Right lobe of liver (tissue), 6 donors: ENCODE measurements at places on chromosomes 12 and 14. TPM values are rescaled to one million over a fixed set of nuclear protein-coding genes. Genes with fewer than 3 reads are reported as not detected.

Gene NANOG
- 0.28 TPM for total RNA-seq

Gene TC2N
- 4.4 TPM for total RNA-seq

Gene PLEKHH1
- total RNA-seq = 3.1 TPM

Gene NPAS3
- not detected for total RNA-seq

Gene OTX2
- total RNA-seq = not detected

Gene GRIP1
- total RNA-seq = not detected

Gene IFI27L1
- 6.5 TPM for total RNA-seq

Gene PKP2
- total RNA-seq = 27.7 TPM

Gene PIK3C2G
- total RNA-seq = 17.5 TPM

Gene TNFAIP2
- 35.4 TPM for total RNA-seq

Gene TRHDE
- total RNA-seq = 1.00 TPM

Gene MAX
- 32.0 TPM for total RNA-seq

Gene PTPN6
- 16.9 TPM for total RNA-seq

Gene CISTR
- not detected for total RNA-seq

Gene AVPR1A
- 12.5 TPM for total RNA-seq

- DNase-seq = no peak
Measured at GRCh38 chr14:63982629-63983028, 129.8 kb downstream of the SYNE2 start.

- no peak for DNase-seq
Measured at GRCh38 chr12:58575256-58575655, 345.0 kb downstream of the LRIG3 start.

- DNase-seq = no peak
Measured at GRCh38 chr12:92301356-92301755, 155.7 kb upstream of the BTG1 start.

- DNase-seq = no peak
Measured at GRCh38 chr14:65704850-65705249, 292.3 kb downstream of the FUT8 start.

DNA sequence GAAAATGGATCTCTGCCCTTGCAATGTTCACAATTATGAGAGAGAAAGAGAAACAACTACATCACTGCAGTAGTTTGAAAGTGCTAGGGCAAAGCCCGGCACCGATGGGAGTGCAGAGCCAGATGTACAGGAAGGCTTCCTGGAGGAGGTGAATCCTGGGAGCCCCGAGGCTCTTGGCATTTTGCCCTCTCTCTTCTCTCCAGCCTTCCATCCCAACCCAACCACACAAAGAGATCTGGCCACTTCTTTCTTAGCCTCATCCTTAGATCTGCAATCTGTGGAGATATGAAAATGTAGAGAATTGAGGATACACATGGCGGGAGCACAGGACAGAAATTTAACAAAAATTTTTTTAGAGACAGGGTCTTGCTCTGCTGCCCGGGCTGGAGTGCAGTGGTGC is 3.3 kb upstream of the PAPLN start:
- DNase-seq = no peak

DNA sequence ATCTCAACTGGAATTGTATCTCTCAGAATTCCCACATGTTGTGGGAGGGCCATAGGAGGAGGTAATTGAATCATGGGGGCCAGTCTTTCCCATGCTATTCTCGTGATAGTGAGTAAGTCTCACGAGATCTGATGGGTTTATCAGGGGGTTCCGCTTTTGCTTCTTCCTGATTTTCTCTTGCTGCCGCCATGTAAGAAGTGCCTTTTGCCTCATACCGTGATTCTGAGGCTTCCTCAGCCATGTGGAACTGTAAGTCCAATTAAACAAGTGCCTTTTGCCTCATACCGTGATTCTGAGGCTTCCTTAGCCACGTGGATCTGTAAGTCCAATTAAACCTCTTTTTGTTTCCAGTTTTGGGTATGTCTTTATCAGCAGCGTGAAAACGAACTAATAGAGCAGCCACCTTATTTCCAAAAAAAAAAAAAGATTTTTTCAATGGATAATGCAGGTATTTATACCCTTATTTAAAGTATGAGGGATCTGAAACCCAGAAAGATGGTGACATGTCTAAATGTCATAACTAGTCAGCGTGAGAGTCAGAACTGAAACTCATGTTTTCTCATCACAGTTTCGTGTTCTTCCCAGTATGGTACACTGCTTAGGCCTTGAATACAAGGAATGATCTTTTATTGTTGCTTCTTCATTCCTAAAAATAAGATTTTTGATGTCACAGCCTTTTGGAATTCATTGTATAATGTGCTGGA is 89.6 kb downstream of the ERC1 start:
- DNase-seq = no peak

DNA sequence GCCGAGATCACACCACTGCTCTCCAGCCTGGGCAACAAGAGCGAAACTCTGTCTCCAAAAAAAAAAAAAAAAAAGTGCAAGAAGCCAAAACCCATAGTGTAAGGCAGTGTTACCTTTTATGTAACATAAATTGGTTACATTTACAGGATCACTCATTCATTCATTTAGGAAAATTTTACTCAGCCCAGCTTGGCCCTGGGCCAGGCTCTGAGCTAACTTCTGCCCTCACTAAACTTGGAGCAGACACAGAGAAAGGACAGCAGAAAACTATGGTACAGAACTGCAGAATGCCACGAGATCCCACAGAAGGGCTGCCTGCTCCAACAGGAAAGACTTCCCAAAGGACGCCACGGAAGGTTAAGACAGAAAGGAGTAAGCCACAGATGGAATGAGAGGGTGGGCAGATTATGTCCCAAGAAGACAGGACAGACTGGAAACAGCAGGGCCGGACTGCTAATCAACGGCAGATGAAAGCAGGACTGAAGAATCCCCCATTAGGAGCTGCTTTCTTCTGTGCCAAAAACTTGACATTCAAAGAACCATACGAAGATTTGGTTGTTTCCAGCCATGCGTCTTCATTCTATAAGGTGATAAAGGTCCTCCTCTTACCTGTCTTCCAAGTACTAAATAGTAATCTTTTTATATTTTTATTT is 18.9 kb downstream of the PPP1R13B start:
- no peak for DNase-seq

GRCh38 chr14:101132588-101132987 is 229.1 kb upstream of the RTL1 start:
- no peak for DNase-seq

DNA sequence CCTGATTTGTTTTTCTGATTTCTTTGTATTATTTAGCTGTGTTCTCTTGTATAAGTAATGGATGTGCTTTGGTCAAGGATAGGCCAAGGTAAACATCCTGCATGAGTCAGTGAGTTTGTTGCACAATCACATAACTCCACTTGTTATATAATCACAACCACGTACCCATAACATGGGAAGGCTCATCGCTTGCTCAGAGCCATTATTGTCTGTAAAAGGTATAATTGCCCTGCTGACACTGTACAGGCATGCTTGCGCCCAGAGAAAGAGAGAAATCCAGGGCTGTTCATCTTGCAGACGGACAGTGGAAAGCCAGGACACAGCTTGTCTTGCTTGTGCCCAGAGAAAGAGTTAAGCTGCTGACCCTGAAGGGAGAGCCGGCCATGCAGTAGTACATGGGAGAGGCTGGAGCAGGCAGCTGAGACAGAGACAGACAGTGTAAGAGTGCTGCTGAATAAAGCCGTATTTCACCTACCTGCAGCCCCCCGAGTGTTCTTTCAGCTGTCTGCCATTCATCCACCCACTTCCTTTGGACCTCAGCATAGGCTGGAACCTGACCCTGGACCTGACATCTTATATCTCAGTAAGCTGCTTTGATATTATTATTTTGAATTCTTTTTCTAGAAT is 174.7 kb upstream of the DAAM1 start:
- no peak for DNase-seq

- DNase-seq = no peak
Measured at GRCh38 chr12:74644681-74645080, 107.0 kb downstream of the ATXN7L3B start.

DNA sequence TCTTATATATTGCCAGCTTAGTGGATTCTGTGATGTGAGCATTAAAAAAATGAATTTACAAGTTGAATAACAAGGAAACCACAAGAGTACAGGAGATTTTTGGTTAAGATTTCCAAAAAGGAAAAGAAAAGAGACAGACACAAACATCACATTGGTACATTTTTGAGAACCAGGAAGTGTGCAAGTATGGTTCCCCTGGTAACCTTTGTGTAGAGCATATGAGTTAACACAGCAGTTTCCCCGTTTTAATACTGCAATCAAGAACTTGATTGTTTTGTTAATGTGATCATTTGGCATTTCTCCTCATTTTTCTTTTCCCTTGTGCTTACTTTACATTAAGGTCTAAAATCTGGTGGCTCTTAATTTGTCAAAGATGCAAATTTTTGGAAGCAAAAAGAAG is 490.4 kb upstream of the ATP2B1 start:
- DNase-seq = no peak

DNA sequence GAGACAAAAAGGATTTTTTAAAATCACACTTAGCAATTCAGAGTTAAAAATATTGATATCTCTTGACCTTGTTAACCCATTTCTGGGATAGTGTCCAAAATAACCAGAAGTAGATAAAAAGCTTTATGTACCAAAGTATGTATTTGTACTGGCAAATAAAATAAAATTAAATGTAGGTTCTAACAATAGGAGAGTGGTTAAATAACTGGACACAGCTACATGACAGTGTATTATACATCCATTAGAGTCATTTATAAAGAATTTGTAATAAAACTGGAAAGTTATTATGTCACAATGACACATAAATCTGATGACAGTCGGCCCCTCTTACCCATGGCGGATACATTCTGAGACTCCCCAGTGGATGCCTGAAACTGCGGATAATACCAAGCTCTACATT is 34.0 kb downstream of the BMAL2 start:
- DNase-seq = no peak

- DNase-seq = no peak
Measured at GRCh38 chr12:15636060-15636890, 152.9 kb downstream of the EPS8 start.

DNA sequence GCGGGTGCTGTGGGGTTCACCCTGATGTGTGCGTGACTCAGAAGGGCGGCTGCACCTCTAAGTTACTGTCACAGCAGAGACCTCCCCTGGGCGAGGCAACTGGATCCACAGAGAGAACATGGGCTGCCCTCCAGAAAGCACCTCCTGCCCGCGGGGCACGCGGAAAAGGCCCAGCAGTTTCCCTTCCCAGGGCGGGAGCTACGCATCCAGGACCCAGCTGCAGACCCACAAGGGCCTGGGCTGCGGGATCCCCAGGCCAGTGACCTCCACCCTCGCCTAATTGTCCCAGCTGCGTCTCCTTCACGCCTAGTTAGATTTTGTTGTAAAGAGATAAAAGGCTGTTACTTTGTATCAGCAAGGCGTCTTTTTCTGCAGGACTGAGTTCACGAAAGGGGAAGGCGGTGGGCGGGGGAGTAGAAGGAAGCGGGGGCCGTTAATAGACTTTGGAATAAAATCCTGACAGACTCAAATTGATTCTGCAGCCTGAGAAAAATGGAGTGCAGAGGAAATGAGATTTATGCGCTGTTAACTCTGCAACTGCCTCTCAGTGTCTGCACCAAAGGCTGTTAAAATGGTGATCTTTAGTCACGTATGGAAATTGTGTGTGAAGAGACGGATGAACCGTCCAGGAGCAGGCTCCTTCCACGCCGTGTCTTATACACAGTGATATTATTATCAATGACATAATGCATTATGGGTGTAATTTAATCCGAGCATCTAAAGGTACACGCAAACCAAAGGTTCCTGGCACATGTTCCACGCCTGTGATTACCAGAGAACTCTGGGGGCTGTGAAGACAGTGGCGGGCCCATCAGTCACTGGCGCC is 65.9 kb upstream of the FBRSL1 start:
- no peak for DNase-seq

DNA sequence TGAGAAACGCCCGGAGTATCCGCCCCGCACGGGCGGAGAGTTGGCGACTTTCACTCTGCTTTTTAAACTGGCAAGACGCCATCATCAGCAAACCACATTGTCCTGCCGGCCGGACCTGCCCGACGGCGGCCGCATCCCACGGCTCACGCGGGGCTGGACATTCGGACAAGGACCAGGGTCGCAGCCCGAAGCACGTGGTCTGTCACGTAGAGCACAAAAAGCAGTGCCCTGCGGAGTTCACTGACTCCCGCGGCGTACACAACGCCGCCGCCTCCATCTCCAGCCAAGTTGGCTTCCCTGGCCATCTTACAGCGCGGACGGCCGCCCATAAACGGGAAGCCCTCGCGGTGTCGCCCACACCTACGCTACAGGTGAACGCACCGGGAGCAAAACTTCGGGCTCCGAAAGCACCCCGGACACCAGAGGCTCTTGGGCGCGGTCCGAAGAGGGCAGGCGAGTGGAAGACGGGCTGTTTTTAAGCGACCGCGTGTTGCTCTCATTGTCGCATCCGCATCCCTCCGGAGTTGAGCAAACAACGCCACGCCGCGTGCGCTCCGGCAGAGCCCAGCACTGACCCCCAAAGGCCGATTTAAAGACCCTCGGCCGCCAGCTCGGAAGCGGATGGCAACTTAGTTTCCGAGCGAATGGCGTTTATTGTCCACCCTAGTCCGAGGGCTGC is 966 bp downstream of the SINHCAF start:
- peak; percentile 72 for DNase-seq

DNA sequence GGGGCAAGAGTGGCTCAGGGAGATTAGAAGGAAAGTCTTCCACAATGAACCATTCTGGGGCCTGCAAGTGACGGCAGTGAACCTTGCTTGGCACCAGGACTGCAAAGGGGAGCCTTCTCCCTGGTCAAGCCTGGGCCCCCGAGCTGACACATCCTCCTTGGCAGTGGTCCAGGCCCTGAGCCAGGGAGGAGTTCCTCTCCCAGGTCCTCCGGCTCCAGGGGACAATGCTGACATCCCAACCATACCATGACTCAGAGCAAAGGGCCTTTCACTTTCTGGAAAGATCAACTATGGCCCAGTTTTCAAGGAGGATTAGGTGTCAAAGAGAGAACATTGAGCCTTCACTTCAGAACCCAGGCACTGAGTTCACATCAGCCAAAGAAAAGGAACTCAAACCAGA is 756.5 kb upstream of the TBX3 start:
- no peak for DNase-seq

GRCh38 chr12:48969833-48970701 is 1.5 kb downstream of the WNT10B start:
- no peak for DNase-seq

- peak; percentile 80 for DNase-seq
Measured at GRCh38 chr12:52903855-52904508, 894 bp downstream of the KRT8 start.

GRCh38 chr12:94265539-94265938 is 117.2 kb downstream of the PLXNC1 start:
- no peak for DNase-seq

DNA sequence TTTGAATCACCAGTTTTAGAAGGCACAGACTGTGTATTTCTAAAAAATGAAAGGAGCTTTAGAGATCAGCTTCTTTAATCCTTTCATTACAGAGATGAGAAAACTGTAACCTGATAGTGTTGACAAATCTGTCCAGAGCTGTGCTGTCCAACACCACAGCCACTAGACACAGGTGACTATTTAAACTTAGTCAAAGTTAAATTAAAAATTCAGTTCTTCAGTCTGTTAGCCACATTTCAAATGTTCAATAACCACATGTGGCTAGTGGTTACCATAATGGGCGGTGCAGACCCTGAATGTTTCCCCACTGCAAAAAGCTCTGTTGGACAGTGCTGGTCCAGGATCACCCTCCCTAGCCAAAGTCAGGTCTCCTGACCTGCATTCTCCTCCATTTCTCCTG is 21.6 kb downstream of the DAD1 start:
- DNase-seq = no peak

- no peak for DNase-seq
Measured at GRCh38 chr12:112179916-112180315, 54.6 kb downstream of the TRAFD1 start.

- DNase-seq = no peak
Measured at GRCh38 chr14:90809530-90810312, 6.5 kb downstream of the TTC7B start.
